ENCODE measurements at places on chromosomes 5 and 9.

DNA sequence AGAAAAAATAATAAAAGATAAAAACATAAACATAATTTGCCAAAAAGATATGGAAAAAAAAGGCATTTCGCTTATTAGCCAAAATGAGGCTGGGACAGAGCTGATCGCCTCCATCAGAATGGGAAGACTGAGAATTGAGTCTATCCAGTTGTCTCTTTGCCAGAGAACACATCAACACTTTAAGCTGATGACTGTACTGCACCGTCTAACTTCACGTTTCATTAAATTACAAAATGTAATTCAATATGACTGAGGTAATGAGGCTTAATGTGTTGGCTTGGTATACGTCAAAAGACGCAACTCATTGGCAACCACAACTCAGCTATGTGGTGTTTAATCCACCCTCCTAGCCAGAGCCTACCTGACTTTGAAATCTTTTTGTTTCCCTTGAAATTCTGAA is 462.7 kb upstream of the CD180 start:
- DNase-seq, result no peak

DNA sequence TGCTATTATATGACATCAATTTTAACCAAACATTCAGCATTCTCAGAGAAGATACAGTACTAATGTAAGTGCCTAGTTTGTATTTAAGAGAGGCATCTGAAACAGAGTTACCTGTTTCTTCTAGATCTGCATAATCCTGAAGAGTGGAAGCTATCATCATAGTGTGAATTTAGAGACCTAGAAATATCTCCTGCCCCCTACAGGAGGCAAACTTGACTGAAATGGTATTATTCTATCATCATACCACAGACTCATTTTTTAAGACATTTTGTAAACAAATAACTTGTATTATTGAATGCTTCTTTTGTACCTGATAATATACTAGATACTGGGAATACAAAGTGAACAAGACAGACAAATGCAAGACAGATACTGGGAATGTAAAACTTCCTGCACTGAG is 216.8 kb upstream of the RPS23 start:
- no peak for DNase-seq

- no peak for DNase-seq
Measured at GRCh38 chr5:10607023-10607665, 43.3 kb downstream of the ANKRD33B start.

DNA sequence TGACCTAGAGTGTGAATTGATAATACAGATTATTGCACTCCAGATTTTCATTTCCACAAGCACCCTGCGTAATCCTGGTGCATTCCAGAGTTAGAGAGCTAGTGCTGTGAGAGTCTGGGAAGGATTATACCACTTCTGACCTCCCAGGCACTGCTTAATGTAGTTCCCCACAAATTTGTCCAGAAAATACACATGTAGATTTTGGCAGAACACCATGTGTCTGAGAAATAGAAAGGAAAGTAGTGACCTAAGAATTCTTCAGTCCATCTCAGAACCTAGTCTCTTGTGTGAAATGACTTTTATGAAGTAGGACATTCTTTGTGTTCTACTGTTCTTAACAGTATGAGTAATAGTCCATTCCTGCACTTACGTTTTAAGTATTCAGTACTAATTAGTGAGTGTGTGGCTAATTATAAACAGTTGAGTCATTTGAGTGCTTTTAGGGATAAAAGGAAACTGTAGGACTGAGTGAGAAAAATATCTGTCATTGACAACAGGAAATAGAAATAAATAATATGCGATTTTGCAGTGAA is 27.8 kb upstream of the PTPDC1 start:
- DNase-seq, result no peak

- DNase-seq, result no peak
Measured at GRCh38 chr9:120776788-120777187, 16.4 kb downstream of the FBXW2 start.

GRCh38 chr9:79221084-79221483 is 350.7 kb upstream of the TLE4 start:
- DNase-seq, result no peak

DNA sequence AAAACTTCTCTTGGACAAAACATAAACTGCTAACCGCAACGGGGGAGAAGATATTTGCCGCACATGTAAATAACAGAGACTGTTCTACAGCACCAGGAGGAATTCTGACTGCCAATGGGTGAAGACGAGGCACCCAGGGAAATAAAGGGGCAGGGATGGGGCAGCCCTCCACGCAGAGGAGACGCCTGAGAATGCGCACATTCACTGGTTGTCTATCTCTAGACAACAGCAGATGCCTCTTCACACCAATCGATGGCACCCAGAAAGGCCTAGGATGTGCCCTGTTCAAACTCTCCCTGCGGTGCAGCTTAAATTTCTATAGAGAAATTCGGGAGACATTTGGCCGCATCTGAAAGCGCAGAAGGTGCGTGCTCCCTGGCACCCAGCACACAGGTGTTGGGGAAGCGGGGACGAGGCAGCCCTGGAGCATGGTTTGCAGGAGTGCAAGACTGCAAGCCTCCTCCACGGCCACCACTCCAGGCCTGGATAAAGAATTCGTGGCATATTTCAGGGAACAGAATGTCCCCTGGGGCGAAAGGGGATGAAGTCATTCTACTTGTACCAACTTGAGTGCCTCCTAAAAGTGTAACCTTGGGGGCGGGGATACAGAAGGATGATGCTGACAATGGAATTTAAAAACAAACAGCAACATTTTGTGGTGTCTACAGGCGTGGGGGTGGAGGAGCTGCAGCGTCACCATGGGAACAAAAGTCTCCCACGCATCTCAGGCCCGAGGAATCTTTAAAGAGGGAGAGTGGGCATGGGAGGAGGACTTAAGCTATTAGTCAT is 6.3 kb upstream of the IRX2 start:
- no peak for DNase-seq

DNA sequence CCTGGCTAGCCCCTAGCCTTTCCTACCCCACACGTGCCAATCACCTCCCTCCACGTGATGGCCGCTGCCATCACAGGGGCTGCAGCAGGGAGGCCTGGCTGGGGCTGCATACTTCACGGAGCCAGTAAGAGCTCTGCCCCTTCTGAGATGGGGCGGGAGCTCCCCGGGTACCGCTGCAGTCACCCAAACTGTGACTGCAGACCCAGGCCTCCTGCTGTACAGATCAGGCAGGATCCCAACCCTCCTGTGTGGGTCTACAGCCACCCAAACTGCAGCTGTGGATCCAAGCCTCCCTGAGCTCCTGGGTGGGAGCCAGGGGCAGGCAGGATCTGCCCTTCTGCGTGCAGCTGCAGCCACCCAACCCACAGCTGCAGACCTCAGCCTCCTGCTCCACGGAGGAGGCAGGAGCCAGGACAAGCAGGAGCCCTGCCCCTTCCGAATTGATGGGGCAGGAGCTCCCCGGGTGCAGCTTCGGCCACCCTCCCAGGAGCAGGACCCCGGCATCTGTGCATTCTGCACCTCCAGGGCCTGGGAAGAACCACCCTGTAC is 3.2 kb upstream of the BTNL9 start:
- no peak for DNase-seq

DNA sequence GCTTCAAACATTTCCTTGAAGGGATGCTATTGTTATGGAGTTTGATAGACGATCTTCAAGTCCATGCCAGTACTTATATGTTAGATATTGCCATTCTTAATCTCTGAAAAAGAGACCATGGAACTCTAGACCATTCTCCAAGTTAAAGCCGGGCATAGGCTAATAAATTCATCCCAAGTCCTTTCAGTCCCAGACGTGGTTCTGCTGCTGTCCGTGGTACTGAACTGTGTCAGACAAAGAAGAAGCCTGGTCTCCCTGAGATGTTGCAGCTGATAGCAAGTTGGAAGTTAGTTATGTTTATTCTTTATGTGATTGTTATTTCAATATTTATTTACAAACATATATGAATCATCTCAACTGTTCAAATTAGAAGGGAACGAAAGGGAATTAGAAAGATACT is 158.7 kb downstream of the NMUR2 start:
- DNase-seq, result no peak

DNA sequence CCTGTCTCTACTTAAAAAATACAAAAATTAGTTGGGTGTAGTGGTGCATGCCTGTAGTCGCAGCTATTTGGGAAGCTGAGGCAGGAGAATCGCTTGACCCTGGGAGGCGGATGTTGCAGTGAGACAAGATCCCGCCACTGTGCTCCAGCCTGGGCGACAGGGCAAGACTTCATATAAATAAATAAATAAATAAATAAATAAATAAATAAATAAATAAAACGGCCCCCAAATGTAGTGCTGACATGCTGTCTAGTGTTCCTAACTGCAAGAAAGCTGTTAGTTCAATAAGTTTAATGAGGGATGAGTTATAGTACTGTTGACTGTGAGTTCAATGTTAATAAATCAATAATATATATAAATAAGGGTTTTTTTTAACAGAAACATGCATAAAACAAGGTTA is 7.5 kb upstream of the CYFIP2 start:
- DNase-seq, result no peak

DNA sequence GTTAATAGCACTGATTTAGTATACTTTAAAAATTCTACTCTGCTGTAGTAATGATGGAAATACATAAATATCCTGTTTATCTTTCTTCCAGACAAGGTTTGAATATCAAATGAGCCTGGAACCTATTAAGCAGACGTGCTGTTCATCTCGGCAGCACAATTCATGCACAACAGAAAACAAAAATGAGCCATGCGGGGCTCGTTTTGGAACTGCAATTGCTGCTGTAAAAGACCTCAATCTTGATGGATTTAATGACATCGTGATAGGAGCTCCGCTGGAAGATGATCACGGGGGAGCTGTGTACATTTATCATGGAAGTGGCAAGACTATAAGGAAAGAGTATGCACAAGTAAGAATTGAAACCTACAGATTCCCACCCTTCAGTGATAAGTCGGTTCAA is 79.1 kb upstream of the ITGA2 start:
- no peak for DNase-seq

GRCh38 chr5:50923768-50924494 is 257.5 kb downstream of the PARP8 start:
- no peak for DNase-seq

All from HCT116 (cell line).